ENCODE measurements at places on chromosomes 11 and 22. TPM values are rescaled to one million over a fixed set of nuclear protein-coding genes. Genes with fewer than 3 reads are reported as not detected.

The CD3E gene
- 4.1 TPM for total RNA-seq

GRCh38 chr11:83990160-83990733 is 704.1 kb upstream of the CCDC90B start:
- DNase-seq: no peak

The TIGD3 gene
- 0.75 TPM for total RNA-seq

The OR8G5 gene
- 0.41 TPM for total RNA-seq

DNA sequence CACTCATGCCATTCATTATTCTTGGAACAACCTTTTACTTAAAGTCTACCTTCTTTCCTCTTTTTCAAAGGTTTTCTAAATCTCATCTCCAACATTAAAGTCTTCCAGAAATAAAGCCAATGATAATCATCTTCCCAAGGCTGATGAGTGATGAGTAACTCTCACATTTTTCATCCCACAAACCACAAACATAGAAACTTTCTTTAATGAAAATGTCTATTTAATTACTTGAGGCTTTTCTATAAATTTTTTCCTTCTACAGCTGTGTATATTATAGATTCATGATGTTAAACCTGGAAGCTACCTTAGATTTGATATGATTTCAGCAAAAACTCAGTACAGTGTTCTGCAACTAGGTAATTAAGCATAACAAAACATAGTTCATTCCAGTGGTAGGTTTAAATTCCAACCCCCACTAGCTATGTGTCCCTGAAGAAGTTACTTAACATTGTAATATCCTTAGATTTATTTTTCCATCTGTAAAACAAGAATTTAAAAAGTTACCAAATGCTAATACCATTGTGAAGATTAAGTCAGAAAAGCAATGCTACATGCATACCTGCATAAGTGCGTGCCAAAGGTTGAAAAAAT is 845.4 kb downstream of the KCNA4 start:
- DNase-seq: no peak

GRCh38 chr11:96021901-96022650 is 98.2 kb upstream of the MTMR2 start:
- DNase-seq: no peak

DNA sequence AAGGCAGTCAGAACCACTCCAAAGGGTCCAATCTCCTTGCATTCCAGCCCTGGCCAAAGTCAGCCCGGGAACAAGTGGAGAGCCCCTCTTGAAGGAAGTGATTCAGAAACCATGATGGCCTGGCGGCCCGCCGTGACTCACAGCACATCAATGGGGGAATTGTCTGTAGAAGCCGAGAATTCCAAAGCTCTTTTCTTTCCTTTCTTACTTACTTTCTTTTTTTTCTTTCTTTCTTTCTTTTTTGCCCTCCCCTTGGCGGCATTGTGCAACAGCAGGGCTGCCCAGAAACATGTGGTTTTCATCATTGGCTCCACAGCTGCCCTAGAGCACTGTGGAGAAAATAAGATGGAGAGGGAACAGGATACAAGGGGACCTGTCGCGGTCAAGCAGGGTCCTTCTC is 140.2 kb upstream of the TIMP3 start:
- peak; percentile 24 for DNase-seq

DNA sequence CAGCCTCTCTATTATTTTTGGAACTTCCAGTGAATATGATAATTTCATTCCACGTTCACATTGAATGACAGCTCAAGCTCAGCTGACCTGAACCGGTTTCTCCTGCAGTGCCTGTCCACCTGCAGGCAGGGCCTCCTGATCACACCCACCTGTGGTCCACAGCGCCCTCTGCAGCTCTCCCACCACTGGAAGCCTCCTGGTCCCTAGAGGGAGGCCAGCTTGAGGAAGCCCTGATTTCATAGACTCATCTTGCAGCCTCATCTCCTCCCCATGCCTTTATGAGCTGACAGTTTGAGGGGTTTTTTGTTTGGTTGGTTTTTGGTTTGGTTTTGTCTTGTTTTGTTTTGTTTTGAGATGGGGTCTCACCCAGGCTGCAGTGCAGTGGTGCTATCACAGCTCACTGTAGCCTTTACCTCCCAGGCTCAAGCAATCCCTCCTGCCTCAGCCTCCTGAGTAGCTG is 29.9 kb upstream of the MALAT1 start:
- DNase-seq: peak; percentile 94

DNA sequence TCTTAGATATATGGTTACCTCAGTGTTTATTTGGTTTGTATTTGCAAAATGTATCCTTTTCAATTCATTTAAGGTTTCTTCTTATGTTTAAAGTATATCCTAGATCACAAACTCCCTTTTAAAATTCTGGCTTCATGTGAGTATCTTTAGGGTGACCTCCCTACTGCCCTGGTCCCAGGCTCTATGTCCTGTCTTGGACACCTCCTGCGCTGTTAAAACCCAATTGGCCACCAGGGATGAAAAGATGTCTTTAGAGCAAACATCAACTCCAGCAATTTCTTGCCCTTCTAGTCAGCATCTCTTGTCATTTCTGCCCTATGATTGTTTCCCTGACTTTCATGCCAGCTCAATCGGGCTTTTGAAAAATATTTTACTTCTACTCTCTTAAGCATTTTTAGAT is 28.8 kb upstream of the SYT13 start:
- no peak for DNase-seq

The SHISAL1 gene
- total RNA-seq: 1.9 TPM

DNA sequence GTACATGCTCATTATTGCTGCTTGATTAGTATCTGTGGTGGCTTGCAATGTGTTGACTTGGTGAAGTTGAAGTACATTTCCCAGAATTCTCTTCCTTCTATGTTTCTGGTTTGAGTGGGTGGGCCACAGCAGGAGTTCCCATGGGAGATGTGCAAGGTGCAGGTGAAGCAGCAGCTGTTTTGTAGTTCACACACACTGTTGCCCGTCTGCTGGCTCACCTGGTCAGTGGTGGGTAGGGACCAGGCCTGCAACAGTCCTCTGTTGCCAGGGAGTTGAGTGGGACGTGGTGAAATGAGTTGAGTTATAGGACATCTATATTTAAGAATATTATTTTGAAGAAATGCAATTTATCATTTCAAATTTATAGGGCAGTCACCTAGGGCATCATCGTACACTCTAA is 417.4 kb downstream of the TMEM135 start:
- DNase-seq: no peak

The MS4A15 gene
- total RNA-seq: not detected

GRCh38 chr22:42641801-42642413 is 1.5 kb upstream of the ATP5MGL start:
- DNase-seq: no peak

- no peak for DNase-seq
Observed at GRCh38 chr11:2271327-2272227, 1.2 kb upstream of the ASCL2 start.

DNA sequence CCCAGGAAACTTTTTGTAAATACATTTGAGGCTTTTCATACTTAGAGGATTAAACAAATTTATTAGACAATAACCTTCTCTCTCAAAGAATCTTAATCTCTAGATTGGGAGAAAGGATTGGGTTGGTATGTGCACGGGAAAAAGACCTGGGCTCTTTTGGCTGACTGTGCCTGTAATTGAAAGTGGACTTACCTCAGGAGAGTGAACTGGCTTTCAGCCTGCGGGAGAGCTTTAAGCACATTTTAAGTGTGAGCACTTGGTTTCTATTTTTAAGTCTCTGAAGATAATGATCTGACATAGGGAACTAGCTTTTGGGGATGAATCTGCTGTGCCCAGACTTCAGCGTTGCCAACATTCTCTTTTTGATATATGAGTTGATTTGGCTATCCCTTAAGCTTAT is 35.8 kb downstream of the UVRAG start:
- no peak for DNase-seq
